T1000 (cell line): ENCODE measurements at places on chromosomes 13 and 19.

DNA sequence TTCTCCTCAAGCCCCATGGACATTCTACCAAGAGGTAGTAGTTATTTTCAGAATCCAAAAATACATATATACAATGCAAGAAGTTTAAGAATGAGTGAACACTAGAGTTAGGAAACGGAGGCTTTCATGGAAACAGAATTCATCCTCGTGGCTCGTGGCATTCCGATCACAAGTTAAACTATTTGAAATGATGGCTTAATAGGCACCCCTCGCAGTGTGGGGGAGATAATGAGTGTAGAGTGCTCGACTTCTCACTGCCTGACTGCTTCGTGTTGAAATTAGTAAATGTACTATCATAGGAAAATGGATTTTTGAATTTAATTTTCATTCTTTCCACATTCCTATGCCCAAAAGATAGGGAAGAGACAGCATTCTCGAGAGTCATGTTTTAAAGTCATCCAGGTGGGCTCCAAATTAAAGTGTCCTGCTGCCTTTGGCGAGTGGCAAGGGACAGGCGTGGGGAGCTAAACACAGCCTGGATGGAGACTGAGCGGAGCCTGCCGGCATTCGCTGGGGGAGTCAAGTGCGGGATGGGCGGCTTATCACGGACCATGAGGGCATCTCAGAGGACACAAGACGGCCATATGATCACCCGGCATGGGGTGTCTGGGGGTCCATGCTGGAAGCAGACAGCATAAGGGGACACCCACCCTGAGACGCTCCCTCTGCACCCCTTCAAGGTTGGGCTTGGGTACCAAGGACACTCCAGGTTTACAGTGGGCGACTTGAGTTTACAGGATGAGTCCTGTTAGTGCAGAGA, 165.2 kb downstream of the TEX29 start:
- DNase-seq: no peak

GRCh38 chr19:34313188-34313587, 51.8 kb upstream of the GPI start:
- DNase-seq: no peak

- DNase-seq: no peak
These were observed 73.8 kb upstream of the FAM216B start for GRCh38 chr13:42707586-42707985.

- DNase-seq: no peak
These were observed 60.1 kb downstream of the DCT start for GRCh38 chr13:94419304-94419924.

- DNase-seq: no peak
These were observed 585 bp downstream of the MAP1S start for GRCh38 chr19:17719730-17720400.

DNA sequence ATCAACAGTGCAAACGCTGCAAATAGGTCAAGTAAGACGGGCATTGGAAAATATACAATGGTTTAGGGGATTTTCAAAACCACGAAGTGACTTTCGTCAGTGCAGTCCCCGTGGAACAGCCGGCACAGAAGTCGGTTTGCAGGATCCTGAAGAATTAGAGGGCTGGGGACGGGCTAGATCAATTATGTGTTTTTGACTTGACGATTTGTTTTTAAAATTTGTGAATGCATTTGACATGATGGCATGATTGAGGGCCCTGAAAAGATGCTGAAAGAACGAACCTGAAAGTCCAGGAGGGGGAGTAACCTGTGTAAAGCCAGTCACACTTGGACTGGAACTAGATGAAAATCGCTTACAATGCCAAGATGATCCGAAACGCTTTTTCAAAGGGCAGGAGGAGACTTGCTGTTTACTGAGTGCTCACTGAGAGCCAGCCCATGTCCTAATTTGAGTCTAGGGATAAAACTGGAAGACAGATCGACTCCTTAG, 8.9 kb upstream of the DGKH start:
- no peak for DNase-seq

DNA sequence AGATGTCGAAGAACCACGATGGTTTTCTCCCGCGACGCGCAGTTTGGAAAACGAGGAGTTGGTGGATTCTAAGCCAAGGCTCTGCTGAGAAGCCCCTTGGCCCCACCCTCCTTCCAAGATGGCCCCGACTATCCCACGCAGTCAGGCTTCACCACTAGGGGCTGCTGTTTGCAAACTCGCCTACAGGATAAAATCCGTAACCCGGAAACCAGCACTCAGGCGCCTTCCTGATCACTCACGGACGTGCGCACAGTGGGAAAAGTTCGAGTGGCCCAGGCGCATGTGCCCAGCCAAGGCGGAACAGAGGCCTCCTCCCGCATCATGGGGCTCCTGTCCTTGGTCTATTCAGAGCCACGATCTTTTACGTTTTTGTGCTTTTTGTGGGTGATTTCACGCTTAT, 19.2 kb upstream of the UQCR11 start:
- no peak for DNase-seq

GRCh38 chr13:27379694-27380641, 44.5 kb upstream of the GTF3A start:
- DNase-seq: no peak

GRCh38 chr19:6108721-6109633, 1.3 kb downstream of the RFX2 start:
- no peak for DNase-seq

- DNase-seq: no peak
These were observed 25.7 kb downstream of the C13orf46 start for GRCh38 chr13:113948034-113948742.

GRCh38 chr19:22595918-22596341, 38.2 kb upstream of the ZNF492 start:
- no peak for DNase-seq

GRCh38 chr13:46087481-46087880, 17.4 kb downstream of the CPB2 start:
- no peak for DNase-seq
